ENCODE measurements at places on chromosomes 12 and 14.

DNA sequence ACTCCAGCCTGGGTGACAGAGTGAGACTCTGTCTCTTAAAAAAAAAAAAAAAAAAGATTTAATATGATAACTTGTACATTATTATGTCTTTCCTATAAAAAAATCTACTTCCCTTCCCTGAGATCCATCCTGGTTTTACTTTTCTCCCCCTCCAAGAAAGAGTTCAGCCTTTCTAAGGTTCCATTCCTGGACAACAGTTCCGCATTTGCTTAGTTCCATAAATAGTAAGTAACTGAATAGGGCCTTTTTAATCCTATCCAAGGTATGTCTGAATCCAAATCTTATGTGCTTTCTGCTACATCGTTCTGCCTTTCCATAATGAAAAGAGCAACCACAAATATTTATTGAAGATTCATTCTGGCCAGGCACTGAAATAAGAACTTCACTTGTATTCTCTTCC lies 187.8 kb downstream of the DACT1 start:
- no peak for DNase-seq

DNA sequence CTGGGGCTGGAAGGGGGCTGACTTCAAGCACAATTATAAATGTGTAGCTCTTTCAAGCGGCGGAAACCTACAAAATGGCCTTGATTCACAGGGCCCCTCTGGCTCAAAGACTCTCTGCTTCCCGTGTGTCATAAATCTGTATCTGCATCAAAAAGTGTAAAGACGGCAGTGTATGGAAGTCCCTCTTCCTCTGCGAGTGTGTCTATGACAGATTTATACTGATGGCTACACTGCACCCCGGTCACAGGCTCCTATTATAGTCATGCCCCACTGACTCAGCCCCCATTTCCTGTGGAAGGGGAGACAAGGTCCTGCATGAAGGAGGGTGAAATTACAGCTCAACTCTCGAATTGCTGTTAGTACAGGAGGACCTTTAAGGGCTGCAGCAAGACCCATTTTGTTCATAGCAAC lies 68.6 kb downstream of the HMGA2 start:
- DNase-seq: no peak

DNA sequence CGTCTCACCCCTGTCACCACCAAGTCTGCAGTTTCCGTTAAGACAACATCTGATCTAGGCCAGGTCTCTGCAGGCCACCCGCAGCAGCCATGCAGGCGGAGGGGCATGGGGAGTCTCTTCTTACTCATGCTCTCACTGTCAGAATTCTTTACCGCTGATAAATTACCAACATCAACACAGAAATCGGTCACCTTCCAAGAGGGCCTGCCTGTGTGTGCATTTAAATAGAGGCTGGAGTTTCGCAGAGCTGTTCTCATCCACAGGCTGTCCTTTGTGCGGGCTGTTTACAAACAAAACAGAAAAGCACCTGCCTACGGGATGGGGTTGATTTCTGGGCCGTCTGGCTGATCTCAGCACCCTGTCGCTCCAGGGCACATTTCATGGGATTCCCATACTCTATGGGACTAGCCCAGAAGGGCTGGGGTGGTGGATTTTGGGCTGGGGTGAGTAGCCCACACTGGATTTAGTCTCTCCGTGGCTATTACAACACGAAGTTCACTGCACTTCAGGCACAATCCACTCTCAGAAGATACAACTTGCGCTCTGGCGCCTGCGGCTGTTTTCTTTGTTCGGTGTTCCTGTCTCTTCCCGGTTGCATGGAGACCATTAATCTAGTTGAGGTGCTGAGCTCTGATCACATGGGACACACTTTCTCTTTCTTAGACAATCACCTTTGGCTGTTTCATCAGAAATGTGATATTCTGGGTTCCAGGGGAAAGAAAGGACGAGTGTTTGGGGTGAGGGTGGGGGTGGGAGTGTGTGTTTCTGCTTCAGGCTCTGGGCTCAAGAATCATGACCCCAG lies 331.1 kb downstream of the GLT1D1 start:
- DNase-seq: no peak

DNA sequence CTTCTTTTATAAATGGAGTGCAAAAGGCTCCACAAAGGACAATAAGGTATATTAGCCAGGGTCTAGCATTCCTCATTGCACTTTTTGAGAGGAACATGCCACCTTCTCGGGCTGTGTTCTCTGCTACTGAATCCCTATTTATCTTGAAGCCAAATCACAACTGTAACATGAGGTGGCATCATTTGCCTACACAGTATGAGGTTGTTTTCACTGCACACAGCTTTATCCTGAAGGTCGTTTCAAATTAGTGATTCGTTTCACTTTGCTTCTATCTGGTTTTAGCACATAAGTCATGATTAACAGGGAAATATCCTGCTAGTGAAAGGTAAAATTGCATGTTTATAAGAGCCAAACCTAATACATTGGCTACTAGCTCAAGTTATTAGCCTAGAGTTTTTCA lies 153.8 kb downstream of the SLC35F4 start:
- DNase-seq: no peak

DNA sequence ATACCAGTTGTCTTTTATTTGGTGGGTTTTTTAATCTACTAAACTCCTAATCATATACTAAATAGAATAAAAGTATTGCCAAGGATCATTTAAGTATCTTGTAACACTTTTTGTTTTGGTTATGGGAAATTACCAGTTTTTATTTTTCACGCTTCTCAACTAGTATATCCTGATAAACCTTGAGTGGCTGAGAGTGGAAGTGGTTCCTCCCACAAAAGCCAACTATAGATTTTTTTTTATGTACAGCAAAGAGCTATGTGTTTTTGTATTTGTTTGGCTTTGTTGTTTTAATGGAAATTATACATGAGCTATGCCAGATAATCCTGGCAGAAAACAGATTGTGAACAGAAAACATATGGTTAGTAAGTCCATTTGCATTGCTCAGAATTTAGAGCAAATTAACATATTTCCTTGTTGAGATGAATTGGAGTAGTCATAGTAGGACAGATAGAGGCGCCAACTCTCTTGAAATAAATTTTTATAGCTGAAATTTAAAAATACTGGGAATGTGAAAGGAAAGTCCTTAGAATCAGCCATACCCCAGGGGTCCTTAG lies 60.9 kb upstream of the PSMA6 start:
- DNase-seq: no peak

GRCh38 chr14:73426877-73427276 lies 31.5 kb downstream of the NUMB start:
- DNase-seq: no peak

- DNase-seq: no peak
Observed at GRCh38 chr14:43198465-43198864, 1308.6 kb downstream of the FSCB start.

Measured in left ventricle myocardium inferior (tissue), 1 donor.